ENCODE measurements at places on chromosomes 5 and 9.

- no peak for DNase-seq
Observed at GRCh38 chr9:88750832-88751360, 215.9 kb downstream of the NXNL2 start.

DNA sequence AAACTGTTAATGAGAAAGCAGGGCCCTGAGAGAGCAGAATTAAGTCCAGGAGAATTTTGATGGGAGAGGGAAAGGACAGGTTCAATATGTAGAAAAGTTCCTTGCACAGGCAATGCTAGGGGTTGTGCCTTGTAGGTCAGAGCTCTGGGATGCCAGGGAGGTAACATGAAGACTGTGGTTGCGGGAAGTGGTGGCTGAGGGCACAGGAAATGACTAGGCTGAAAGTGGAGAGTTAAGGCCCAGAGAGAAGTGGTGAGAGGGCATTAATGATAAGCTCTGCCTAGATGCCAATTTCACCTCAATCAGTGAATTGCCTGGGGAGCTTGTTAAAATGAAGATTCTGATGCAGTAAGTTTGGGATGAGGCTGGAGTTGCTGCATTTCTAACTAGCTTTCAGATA is 31.5 kb upstream of the PPP3R2 start:
- DNase-seq, result peak; percentile 39

GRCh38 chr5:153350175-153350883 is 140.1 kb upstream of the GRIA1 start:
- DNase-seq, result no peak

- DNase-seq, result no peak
Observed at GRCh38 chr9:81028504-81028903, 660.8 kb downstream of the TLE1 start.

All from GF-D8 (cell line).